ENCODE measurements at places on chromosomes 12 and 14.

GRCh38 chr12:49389387-49389703 lies 22.1 kb downstream of the SPATS2 start:
- no peak for DNase-seq

DNA sequence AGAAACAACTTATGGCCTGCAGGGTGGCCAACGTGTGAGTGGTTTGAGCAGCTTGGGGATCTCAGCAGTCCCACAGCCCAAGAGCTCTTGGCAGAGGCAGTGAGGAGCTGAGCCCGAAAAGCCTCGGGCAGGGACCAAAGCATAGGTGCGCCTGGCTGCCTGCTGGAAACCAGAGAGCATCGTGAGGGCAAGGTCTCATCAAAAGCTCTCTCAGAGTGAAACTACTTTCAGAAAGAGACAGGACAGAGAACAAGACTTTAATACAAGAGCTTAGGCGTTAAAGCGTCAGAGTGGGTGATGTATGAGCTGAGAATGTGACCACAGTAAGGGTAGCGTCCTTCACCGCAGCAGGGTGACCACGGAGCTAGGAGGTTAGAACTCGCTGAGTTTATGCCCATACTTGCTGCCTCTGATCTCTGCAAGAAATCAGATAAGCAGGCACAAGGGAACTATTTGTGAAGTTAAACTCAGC lies 30.8 kb downstream of the LGMN start:
- DNase-seq: no peak

DNA sequence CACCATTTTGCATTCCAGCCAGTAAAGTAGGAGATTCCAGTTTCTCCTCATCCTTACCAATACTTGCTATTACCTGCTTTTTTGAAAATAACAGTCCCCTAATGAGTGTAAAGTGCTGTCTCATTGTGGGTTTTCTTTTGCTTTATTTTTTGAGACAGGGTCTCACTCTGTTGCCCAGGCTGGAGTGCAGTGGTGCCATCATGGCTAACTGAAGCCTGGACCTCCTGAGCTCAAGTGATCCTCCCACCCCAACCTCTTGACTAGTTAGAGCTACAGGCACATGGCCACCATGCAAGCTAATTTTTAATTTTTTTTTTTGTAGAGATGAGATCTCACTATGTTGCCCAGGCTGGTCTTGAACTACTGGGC lies 60.6 kb downstream of the NINJ2 start:
- no peak for DNase-seq

GRCh38 chr12:14567351-14568162 lies at the start of gene PLBD1:
Gene PLBD1 (minus strand): TSS chr12:14567883. CDS start chr12:14567696, 187 bp downstream.
- DNase-seq: no peak

- no peak for DNase-seq
These were observed 674 bp downstream of the NIN start for GRCh38 chr14:50830044-50830931.

- DNase-seq: no peak
These were observed 4.9 kb downstream of the SLC6A13 start for GRCh38 chr12:257521-258321.

DNA sequence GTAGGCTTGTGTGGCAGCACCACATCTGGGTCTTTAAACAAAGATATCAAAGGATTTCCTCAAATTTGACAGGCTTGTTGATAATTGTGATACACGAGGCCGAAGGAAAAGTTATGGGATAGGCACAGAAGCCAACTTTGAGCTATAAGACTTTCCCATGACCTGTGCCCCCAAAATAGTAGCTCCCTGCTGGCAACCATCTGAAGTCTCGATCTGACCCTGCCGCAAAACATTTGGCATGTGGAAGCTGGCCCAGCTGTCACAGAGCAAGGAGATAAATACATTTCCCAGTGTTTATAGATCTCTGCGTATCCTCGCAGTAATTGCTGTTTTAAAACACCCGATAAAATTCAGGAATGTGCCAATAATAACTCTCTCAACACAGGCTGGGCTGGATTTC lies 26.4 kb upstream of the RGS6 start:
- no peak for DNase-seq

- no peak for DNase-seq
These were observed 56.5 kb downstream of the HECTD4 start for GRCh38 chr12:112325622-112326207.

GRCh38 chr12:40325349-40325960 lies 100.7 kb downstream of the LRRK2 start:
- no peak for DNase-seq

DNA sequence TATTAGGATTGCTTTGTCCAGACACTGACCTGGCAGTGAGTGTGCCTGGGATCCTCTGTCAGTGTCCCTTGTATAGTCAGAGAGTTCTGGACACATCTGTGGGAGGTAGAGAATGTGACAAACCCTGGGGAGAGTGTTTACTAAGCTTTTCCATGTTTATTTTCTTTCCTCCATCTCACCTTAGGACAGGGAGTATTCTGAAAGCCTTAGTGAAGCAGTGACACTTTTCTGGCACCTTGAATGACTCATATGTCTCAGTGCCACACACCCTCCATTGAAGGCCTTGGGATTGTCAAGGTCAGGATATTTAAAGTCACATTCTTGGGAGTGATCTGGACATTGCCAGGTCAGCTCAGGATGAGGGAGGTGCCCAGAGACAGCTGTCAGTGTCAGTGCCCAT lies 34.9 kb upstream of the CTDSP2 start:
- DNase-seq: no peak

GRCh38 chr14:96421236-96421635 lies 29.3 kb downstream of the AK7 start:
- no peak for DNase-seq

DNA sequence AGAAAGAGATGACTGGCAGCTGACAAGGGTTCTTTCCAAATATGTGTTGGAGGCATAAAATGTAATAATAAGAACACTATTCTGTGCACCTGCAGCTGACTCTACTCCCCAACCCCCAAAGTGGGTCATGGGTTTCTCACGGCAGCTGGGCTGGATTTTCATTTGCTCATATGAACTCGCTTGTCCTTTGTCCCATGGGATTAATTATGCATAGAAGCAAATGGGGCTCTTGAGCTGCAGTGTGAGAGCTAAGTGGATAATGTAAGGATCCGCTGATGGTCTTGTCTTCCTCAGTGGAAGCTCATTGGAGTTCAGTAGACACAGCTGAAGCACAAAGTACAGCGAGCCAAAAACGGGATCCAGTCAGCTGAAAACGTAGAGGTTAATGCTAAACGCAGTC lies 46.3 kb downstream of the TTC8 start:
- DNase-seq: no peak

- DNase-seq: peak; percentile 70
These were observed 42.0 kb upstream of the GPR68 start for GRCh38 chr14:91286530-91286937.

DNA sequence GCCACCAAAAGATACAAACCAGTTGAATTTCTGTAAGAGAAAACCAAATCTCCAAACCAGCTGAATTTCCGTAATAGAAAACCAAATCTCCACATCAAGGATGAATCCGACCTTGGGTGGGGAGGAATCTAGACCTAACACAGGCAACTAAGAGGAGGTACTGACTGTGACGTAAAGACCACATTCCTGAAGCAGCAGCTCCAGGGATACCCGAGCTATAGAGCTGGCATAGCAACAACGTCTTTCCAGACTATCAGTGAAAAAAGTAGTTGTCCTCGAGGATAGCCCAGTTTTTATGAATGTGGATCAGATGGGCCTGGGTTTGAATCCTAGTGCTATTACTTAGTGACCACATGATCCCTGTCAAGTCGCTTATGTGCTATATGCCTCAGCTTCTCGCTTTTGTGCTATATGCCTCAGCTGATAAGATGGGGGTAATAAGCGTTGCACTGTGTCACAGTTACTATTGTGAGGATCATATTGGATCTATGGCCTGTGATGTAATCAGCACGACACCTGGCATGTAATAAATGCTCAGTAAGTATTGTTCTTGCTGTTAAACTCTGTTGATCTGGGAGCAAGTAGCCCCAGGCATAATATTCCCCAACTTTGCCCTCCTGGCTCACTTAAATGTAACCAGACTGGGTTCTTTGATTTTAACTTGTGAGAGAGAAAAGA lies 113.8 kb downstream of the EGLN3 start:
- no peak for DNase-seq

DNA sequence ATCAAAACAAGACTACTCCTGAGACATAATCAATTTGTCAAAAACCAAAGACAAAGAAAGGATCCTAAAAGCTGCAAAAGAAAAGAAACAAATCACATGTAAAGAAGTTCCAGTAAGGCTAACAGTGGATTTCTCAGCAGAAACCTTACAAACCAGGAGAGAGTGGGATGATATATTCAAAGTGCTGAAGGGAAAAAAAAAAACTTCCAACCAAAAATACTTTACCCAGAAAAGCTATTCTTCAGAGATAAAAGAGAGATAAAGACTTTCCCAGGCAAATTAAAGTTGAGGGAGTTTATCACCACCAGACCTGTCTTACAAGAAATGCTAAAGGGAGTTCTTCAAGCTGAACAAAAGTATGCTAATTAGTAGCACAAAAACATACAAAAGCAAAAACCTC lies 91.9 kb upstream of the PPP2R5C start:
- no peak for DNase-seq

GRCh38 chr12:10728091-10728490 lies 5.0 kb upstream of the YBX3 start:
- no peak for DNase-seq

GRCh38 chr14:93967637-93968250 lies 8.6 kb downstream of the ASB2 start:
- no peak for DNase-seq

DNA sequence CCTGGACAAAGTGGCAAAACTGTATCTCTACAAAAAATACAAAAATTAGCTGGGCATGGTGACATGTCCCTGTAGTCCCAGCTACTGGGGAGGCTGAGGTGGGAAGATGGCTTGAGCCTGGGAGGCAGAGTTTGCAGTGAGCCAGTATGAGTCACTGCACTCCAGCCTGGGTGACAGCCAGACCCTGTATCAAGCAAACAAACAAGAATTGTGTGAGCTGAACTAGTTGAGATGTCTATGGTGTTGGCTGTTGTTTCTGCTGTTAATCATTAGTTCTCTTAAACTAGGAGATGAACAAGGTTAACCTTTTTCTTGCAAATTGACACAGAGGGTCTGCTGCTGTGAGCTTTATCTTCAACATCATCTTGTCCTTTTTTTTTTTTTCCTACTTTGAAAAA lies 23.6 kb downstream of the RASSF3 start:
- DNase-seq: no peak

GRCh38 chr12:123055281-123055766 lies 74.8 kb downstream of the ARL6IP4 start:
- DNase-seq: no peak

DNA sequence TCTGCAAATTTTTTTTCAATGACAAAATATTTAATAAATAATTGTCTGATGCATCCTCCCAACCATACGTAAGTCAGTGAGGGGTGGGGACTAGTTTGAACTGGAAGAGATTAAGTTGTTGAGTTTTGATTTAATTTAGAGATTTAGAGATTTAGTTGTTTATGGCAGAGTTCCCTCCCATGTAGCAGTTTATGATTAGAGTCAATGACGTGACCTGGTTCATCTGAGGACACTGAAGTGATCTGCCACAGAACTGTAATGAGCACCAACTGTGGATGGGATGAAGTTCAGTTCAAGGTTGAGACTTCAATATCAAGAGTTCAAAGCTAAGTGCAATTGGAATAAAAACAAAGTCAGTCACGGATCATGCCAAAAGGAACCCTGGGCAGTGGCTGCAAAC lies 609.3 kb downstream of the NOVA1 start:
- no peak for DNase-seq
